ENCODE measurements at places on chromosomes 2 and 18. TPM values are rescaled to one million over a fixed set of nuclear protein-coding genes. Genes with fewer than 3 reads are reported as not detected.
A peak's percentile ranks its signal among the peaks of the same experiment; 100 is the strongest.

DNA sequence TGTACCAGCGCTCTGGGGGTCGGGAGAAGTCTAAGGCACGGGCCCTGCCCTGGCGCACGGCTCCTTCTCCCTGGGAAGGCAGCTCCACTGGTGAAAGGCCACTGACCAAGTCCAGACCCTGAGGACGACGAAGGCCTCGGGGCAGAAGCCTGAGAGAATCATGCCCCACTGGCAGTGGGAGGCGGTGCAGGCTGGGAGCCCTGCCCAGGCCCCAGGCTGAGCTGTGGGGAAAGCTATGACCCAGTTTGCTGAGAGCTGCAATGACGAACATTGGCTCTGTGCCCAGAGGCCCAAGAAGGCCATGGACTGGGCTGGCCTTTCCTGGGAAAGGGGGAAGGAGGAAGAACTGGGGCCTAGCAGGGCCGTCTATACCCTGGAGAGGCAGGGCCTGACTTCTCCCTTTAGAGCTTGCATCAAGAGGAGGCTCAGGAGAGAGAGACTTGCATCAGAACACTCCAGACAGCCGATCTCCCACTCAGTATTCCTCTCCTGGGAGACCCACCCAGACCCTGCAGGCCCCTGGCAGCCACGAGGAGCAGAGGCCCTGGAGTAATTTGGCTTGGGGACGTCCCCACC, 32.9 kb downstream of the HS1BP3 start:
- DNase-seq, result peak; percentile 97

DNA sequence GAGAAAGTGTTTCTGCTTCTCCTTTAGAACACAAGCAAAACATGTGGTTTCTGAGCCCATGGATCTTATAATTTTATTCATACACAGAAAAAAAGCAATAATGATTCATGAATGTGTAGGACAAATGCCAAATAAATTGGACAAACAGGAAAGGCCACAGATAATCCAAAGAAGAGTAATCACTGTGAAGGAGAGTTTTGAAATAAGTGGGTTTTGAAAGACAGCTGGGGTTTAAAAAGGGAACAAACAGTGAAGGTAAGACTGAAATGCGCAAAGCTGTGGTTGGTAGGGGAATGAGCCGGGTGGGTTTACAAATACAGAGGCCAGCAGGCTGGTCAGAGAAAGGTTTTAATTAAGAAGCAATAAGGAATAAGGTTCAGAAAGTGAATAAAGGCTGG, 50.0 kb upstream of the MBOAT2 start:
- no peak for DNase-seq

GRCh38 chr18:44464398-44465180, 216.1 kb upstream of the SETBP1 start:
- peak; percentile 86 for DNase-seq

Gene TBR1
- total RNA-seq, result not detected

Gene FEV
- not detected for total RNA-seq

GRCh38 chr2:38149531-38149930, 73.6 kb upstream of the CYP1B1 start:
- DNase-seq, result no peak

Gene NYAP2
- 1.5 TPM for total RNA-seq

Gene ABHD1
- 0.11 TPM for total RNA-seq

Gene RGPD4
- not detected for total RNA-seq

GRCh38 chr18:56645415-56646016, 5.6 kb upstream of the WDR7 start:
- peak; percentile 16 for DNase-seq

Gene ZEB2
- total RNA-seq, result 176 TPM

DNA sequence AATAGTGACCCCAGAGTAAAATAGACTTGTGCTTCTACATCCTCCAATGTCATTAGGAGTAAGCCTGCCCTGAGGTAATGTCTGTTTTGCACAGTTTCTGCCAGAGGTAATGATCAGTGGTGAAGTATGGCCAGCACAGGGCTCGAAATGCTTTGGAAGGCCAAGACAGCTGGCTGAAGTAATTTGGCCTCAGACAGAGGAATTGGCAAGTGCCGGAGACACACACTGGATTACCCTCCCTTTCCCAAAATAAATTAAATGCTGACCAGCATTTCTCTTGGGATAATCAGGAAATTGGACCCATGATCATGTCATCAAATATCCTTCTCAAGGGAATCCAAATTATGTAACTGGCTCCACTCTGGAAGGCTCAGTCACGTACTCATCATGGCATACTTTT, 379.0 kb upstream of the CHST9 start:
- no peak for DNase-seq

Gene OTOS
- not detected for total RNA-seq

- no peak for DNase-seq
These were observed 1229.1 kb upstream of the ACVR2A start for GRCh38 chr2:146615778-146616177.

Gene NDC80
- 0.55 TPM for total RNA-seq

DNA sequence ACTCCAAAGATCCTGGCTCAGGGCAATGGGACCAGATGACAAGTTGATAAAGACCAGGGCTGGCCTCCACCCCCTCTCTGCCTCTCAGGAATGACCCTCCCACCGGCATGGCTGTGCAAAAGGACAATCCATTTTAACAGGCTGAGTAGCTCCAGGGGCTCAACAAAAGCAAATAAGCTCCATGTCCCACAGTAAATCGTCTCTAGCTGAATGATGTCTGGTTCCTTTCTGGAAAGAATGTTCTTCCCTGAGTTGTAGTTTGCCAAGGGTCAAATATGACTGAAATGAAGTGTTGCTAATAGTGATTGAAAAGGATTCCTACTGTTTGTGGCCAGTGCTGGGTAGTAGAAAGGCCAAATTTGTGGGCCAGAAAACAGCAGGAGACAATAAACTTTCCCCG, 434.4 kb upstream of the ETAA1 start:
- no peak for DNase-seq

DNA sequence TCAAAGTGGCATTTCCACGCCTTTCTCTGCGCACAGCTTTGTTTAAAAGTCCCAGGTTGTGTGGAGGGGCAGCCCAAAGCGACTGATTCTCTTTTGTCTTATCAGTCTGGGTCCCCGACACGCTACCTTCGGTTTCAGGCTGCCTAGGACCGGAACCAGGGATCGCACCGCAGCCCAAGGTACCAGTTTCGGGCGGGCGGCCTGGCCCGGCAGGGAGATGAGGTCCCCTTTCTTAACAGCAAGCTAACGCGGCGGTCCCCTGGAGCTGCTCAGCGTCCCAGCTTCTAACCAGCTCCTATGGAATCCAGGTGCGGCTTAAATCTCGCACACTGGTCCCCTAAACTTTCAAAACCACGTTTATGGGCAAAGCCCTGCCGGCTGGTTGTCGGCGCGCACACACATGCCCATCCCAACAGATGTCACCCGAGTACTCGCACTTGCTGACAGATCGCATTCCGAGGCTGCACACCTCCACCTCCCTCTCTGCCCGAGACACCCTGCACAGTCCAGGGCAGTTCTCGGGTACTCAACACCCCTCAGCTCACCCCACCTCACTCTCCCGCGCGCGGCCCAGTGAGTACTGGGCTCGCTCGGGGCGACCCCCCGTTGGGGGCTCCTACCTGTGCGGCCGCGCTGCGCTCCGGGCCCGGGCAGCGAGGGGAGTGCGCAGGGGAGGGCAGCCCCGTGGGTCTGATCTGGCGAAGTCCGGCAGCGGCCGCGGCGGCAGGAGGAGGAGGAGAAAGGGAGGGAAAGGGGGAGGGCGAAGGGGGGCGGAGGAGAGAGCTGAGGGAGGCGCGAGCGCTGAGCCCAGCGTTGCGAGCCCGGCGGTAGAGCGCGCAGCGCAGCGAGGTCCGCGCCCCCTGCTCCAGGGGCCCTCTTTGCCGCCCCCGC, at the start of gene EFEMP1:
Gene EFEMP1, minus strand, starts transcription at position 692 of the 891 bp plus-strand sequence. CDS start 1,342 bp downstream, outside the sequence.
- peak; percentile 75 for DNase-seq

Gene GPC1
- total RNA-seq, result 62.5 TPM

GRCh38 chr2:191038241-191038725, 24.3 kb upstream of the STAT1 start:
- no peak for DNase-seq

Gene SELENOI
- total RNA-seq, result 36.6 TPM

Gene PAIP2B
- 10.4 TPM for total RNA-seq

DNA sequence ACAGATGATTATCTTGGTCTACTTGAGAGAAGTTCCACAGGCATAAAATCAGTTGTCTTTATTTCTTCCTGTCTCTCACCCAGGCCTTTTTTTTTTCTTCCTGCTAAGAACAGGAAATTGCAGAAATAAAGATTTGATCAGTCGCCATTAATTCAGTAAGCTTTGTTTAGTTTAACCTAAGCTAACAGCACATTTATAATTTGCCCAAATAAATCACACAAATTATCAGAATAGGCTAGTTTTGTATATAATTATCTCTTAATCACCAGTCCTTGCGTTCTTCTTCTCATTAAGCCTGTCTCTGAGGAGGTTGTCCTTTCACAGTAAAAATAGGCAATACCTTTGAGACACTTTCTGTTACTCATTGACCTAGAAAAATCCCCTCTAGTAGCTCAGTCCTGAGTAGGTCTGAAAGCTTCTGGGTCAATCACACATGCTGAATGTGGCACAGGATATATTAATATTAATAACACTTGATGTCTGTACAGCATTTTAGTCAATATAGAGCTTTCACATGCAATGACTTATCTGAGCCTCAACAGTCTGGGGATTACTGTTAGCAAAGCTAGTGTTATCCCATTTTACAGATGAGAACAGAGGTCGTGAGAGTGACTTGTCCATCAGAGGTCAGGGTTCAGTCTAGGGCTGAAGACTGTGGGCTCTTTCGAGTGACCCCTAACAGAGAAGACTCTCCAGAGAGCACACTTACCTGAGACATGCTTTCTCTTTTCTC, 11.2 kb upstream of the STK17B start:
- no peak for DNase-seq

Gene C2orf80
- total RNA-seq, result 0.25 TPM

DNA sequence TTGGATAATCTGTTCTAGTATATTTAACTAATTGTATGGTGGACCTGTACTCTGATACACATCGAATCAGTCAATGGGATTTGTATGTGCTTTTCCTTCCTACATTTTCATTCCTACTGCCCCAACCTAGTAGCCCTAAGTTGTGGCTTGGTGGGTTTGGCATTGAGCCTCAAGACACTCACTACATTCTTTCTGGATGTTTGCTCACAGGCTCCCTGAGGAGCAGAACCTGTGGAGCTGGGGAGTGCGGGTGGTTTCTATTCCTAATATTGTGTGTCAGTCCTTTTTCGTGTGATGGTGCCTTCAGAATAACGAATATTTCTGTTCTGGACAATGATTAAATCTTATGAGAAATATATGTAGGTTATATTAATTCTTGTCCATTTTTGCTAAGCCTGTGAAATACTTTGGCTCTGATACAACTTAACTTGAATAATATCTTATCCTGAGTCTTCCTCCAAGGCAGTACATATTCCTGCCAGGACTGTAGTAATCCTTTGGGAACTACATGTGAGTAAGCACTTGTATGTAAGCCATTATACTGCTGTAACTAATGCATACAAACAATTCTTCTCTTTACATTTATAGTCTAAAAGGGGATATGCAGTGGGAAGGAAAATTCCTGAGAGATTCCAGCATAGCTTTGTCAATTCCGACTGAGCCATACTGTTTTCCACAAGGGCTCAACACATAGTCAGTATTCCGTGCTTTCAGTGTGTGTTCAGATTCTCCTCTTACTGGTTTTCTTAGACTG, 150.6 kb downstream of the AGPS start:
- DNase-seq, result no peak

- no peak for DNase-seq
These were observed 293.4 kb downstream of the ZNF521 start for GRCh38 chr18:25058521-25058920.

DNA sequence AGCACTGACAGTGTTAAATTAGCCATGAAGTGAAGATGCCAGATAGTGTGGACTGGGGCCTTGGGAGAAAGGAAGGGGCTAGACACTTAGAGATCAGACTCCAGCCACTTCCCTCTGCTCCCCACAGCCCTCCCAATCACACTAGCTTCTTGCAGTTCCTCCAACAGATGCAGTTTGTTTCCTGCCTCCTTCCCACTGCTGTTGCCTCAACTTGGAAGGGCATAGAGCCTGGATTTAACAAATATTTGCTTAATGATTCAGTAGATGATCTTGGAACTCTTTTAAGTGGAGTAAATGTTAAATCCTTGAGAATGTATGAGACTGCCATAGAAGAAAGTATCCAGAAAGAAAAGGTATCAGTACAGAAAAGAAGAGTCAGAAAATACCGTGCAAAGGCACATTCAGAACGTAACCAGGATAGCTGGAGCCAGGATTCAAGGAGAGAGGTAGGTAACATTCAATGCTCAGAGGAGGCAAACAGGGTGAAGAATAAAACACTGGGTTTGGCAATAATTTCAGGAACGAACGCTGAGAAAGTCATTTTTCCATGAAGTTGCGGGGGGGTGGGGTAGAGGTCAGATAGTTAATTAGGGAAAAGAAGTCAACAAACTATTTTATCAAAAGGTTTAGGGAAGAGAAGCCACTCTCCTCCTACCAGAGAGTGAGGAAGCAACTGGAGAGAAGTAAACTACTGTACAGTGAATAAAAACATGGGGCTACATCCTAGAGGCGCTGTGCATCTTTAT, 1.3 kb upstream of the BZW1 start:
- DNase-seq, result peak; percentile 94

Gene ARHGAP28
- total RNA-seq, result 123 TPM

- DNase-seq, result peak; percentile 7
These were observed 60.6 kb downstream of the ACKR3 start for GRCh38 chr2:236629961-236630872.

- no peak for DNase-seq
These were observed 170.4 kb upstream of the CWC22 start for GRCh38 chr2:180177534-180177933.

Gene SKA1
- total RNA-seq, result 1.3 TPM

DNA sequence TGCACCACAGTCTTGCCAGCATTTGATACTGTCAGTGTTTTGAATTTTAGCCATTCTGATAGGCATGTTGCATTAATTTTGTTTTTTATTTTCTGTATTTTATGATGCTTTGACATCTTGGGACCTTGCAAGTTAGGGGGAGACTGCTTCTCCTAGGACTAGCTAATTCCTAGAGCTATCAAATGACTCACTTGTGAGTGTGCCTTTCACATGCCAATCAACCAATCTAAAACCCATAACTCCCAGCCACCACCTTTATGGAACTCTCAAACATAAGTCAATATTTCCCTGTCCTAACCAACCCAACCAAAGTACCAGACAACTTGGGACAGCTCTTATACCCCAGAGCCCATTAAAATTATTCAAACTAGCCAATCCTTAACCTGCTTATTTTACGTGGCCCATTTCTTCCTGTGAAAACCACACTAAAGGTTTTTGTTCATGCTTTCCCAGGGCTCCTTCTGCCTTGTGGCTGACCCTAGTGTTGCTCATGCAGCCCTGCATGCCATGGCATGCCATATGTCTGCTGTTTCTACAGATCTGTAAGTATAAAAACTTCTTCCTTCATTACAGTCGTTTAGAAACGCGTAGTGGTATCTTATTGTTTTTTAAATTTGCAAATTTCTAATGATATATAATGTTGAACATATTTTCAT, 230.1 kb downstream of the GPD2 start:
- no peak for DNase-seq

DNA sequence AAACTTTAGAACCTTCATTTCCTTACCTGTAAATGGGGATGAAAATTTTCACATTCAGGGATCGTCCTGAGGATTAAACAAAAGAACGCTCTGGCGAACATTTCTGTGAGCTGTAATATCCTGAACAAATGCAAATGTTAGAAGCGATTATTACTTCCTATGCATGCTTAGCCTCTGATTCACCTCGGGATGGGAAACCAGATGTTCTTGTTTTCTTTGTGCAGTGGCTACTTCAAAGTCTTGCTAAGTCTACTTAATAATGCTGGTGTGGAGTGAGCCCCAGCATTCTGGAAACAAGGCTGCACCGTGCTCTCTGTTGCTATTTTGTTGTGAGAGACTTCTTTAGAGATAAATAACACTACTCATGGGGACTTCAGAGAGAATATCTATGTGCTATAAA, 119.1 kb upstream of the PELI1 start:
- DNase-seq, result no peak
